ENCODE measurements at places on chromosomes 7 and 10.

- no peak for DNase-seq
Measured at GRCh38 chr10:73812657-73813056, 1.3 kb upstream of the NDST2 start.

DNA sequence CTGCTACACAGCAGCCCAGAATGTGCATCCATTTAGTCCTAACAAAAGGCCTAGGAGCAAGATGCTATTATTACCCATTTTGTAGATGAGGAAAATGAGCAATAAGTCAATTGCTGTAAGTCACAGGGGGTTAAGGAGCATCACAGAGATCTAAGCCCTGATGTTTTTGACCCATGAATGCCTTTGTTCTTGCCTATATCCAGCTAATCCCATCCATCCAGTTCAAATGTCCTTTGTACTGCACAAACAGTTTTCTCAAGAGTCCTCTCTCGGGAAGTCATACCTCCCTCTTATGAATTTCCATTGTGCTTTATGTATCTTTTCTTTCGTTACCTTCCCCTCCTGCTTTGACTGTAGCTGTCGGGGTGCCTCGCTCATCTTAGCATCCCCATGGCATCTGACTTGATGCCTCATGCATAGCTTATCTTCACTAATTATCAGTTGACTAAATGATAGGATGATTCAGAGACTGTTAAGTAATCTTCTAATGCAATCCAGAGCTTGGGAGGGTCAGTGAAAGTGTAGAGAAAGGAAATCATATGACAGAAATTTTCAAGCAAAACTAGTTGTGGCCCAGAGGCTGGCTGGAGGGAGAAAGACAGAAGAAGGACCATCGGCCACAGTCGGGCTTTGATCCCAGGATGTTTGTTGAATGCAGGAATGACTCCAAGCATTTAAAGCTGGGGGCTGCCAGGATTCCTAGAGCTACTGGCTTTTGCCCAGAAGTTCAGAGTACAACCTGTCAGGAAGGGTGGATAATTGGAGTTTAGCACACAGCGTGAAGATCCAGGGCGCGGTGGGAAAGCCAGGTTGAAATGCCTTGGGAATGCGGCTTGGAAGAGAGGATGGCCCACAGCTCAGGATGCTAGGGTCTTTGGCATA lies 23.5 kb downstream of the BLVRA start:
- DNase-seq = no peak

DNA sequence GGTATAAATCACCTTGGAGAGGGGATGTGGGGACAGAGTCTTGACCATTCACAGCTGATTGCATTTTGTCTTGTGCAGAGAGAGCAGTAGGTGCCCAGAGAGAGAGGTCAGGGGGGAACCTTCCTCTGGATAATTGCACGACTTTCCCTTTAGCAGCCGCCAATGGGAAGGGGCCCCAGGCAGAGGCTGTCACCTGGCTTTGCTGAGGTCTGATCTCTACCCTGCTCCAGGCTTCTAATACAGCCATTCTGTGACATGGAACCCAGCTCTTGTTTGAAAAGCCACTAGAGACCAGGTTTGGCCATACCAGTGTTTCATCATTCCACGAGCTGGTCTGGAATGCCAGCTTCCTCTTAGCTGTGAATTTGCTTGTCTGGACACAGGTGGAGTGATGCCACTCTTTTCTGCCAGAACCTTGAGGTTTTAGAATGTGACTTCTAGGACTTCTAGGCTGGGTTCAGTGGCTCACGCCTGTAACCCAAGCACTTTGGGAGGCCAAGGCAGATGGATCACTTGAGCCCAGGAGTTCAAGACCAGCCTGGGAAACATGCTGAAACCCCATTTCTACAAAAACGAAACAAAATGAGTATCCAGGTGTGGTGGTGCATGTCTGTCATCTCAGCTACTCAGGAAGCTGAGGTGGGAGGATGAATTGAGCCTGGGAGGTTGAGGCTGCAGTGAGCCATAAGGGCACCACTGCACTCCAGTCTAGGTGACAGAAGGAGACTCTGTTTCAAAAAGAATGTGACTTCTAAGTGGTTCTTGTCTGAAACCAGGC lies 159.9 kb downstream of the CAMK1D start:
- no peak for DNase-seq

DNA sequence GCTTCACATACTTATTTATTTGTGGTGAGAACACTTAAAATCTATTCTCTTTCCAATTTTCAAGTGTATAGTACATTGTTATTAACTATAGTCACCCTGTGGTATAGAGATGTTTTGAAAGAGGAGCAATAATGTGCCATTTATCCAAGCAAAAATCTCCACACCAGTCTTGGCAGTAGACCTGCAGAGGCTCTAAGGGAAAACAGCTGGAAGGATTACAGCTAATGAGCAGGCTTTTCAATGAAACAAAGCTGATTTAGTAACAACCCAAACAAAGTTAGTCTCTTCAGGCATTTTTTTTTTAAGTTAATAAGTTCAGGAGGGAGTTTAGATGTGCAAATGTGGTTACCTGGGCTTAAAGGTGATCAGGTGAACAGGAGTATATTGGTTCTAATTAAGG lies 101.9 kb downstream of the EVX1 start:
- DNase-seq = no peak

- DNase-seq = no peak
Measured at GRCh38 chr7:155337946-155338631, 40.4 kb downstream of the INSIG1 start.

DNA sequence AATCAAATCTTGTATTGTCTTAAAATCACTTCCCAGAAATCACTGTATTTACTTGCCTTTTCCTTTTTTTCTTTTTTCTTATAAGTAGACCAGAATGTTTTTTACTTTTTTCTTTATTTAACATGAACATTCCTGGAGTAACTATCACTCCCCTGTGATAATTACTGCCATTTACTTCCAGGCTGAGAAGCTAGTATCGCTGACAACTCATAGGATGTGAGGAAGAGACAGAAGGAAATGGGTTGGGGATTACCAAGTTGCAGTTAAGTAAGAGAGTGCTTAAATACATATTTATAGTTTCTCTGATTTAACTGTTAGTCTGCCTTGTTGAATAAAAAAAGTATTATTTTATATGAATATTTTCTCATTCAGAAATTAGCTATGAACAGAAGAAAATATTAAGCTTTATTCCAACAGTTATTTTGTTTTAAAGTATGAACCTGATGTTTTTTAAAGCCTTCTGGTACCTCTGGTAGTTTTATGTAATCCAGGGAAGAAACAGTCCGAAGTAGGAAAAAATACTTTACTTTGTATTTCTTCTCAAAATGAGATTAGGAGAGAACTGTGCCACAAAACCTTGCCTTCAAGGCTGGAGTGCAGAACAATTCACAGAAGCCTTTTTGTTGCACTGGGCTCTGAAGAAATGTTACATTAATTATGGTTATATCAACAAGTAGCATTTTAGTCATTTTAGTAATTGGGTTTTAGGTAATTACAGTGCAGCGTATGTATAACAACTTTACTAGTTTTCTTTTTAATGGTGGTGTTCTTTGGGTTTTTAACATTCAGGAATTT lies 72.8 kb downstream of the SHOC2 start:
- DNase-seq = no peak

- DNase-seq = no peak
Measured at GRCh38 chr10:77548157-77548556, 89.5 kb downstream of the KCNMA1 start.

DNA sequence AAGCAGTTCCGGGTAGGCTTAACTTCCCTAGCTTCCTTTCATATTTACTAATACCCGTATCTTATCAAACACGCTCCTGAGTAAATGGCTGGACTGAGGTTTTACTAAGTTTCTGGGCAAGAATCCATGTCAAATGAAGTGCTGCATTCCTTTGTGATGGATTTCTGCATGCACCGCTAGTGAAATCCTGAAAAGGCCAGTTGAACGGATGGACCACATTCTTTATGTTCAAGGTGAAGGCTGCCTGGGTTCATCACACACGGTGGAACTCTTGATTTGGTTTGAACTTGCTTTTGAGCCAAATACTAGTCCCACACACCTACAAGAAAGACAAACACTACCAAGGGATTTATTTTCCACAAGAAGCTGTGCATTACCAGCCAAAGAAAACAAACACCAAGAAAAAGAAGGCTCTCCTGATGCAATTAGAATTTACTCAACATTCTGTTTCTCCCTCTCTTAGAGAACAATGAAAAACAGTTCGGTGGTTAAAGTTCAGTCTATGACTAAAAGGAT lies 255.0 kb upstream of the SEMA3C start:
- no peak for DNase-seq

DNA sequence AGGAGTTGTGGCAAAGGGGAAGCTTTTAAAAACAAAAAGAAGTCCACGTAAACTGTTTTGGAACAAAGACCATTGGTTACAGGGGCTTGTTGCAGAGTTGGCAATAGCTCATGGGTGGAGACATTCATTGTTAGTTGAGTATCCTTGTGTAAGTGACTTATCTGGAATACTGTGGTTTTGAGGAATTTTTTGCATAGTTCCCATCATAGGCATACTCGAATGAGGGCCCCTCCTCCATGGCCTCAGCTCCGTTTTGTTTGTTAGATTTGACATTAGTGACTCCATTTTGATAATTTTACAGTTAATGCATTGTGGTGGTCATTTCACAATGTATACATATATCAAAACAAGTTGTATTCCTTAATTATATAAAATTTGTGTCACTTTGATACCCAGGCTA lies 12.8 kb upstream of the SMKR1 start:
- DNase-seq = no peak

DNA sequence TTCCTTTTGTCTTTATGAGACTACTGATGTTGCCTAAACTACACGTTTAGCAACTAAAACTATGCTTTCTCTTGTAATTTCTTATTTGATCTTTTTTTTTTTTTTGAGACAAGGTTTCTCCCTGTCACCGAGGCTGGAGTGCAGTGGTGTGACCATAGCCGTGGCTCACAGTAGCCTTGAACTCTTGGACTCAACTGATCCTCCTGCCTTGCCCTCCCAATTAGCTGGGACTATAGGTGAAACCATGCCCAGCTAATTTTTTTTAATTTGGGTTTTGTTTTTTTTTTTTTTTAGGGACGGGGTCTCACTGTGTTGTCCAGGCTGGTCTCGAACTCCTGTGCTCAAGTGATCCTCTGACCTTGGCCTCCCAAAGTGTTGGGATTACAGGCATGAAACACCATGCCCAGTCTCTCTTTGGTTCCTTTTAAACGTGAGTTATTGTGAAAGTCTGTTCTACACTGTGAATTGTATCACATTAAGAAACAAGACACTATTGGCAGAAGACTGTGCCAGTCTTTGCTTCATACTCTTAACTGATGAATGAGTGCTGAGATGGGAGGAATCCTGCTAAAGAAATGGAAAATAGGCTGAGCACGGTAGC lies 6.4 kb downstream of the TMEM248 start:
- no peak for DNase-seq

DNA sequence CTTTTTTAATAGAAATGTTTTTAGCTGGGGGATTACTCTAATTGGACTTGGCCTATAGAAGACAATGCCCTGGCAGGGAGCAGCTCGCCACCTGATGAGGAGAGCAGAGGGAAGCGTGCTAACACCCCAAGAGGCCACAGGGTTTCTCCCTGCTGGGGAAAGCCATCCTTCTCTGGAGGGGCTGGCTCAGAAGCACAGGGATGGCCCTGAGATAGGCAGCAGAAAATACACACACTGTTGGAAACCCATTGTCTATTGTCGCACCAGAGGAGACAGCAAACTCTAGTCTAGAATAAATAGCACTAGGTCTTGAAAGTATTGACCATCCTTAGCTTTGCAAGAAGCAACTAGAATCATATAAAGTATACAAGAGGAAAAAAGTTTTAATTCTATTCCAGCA lies 5.4 kb downstream of the COBL start:
- no peak for DNase-seq

GRCh38 chr7:12557282-12557681 lies 13.2 kb upstream of the SCIN start:
- no peak for DNase-seq

- no peak for DNase-seq
Measured at GRCh38 chr7:43332193-43332796, 219.8 kb downstream of the HECW1 start.

DNA sequence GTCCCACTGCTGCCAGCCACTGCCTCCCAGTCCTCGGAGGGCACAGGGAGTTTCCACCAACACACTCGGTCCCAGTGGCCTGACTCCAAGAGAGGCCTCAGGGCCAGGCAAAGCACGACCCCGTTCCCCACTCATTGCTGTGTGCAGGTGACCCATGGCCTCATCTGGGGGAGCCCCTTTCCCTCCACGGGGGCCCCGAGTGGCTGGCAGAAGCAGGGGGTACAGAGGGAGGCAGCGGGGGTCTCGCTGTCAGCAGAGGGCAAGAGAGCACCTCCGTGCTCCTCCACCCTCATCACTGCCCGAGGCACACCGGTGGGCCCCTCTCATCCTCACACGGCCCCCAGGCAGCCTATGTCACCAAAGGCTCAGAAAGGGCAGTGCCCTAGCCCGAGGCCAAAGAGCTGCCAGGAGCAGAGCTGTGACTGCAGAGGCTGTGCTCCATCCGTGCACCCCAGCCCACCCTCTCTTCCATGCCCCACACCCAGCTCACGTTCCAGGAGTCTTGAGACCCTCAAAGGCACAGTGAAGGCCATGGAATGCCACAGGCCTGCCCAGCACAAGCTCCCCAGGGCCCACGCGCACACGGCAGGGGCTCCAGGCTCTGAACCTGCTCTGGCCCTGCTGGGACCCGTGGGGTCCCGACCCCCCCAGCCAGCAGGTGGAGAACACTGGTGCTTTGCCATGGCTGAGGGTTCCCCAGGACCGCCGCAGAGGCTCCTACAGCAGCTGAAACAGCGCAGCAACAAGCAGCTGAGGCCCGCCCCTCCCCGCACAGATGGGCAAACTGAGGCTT lies 25.9 kb downstream of the MICALL2 start:
- no peak for DNase-seq

GRCh38 chr7:6166443-6166891 lies 106.0 kb downstream of the CYTH3 start:
- DNase-seq = no peak

- DNase-seq = no peak
Measured at GRCh38 chr10:118101501-118101900, 54.8 kb upstream of the RAB11FIP2 start.

DNA sequence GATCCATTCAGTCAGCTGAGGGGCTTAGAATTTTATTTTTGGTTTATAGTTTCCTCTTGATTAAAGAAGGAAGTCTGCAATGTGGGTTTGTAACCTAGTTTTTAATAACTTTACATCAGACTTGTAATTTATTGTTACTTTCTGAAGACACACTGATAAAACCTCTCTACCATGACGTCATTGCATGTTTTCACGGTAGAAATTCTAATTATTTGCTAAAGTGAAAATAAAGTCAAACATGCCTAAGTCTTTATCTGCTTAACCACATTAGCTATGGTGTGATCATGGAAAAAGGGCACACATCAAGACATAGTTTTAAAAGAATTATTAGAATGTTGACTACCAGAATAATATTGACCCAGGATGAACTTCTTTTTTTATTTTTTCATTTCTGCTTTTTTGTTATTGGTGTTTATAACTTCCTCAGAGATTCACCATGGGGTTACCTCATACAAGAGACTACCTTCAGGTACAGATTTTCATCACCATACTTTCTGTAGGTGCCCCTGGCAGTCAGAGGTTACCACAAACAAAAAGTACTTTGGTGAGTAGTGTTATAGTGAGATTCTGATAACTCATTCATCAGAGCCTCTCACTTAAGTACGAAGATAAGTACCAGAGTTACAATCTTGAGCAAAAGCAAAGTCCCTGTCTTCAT lies 7.0 kb upstream of the PANK1 start:
- DNase-seq = no peak

GRCh38 chr7:75719626-75720025 lies 19.1 kb downstream of the HIP1 start:
- DNase-seq = no peak

GRCh38 chr10:27158421-27158820 lies 3.3 kb downstream of the MASTL start:
- DNase-seq = no peak

GRCh38 chr10:8962249-8962648 lies 907.8 kb downstream of the GATA3 start:
- DNase-seq = no peak

Data from stimulated activated CD4-positive, alpha-beta T cell treated with anti-CD3 and anti-CD28 coated beads, Interleukin-1b, Interleukin-23, amount 100 ng/mL, for 24 hours (primary cell).